ENCODE measurements at places on chromosomes 5 and 9.

GRCh38 chr5:118883362-118883761 is 105.0 kb downstream of the DTWD2 start:
- no peak for DNase-seq

DNA sequence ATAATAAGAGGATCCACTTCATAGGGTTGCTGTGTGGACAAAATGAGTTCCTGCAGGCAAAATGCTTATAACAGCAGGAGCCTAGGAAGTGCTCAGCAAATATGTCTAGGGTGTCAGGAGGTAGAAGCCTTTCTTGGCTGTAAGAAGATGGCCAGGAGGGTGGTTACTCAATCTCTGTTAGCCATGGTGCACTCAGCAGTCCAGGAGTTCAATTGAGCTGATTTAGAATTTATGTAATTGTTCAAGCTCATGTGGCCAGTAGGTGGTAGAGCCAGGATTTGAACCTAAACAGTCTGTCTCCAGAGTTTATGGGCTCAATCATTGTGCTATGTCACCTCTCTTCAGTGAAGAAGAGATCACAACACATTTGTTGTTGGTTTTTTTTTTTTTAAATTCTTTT is 381.2 kb downstream of the KIF4B start:
- no peak for DNase-seq

GRCh38 chr5:168121138-168121494 is 170.3 kb upstream of the WWC1 start:
- no peak for DNase-seq

DNA sequence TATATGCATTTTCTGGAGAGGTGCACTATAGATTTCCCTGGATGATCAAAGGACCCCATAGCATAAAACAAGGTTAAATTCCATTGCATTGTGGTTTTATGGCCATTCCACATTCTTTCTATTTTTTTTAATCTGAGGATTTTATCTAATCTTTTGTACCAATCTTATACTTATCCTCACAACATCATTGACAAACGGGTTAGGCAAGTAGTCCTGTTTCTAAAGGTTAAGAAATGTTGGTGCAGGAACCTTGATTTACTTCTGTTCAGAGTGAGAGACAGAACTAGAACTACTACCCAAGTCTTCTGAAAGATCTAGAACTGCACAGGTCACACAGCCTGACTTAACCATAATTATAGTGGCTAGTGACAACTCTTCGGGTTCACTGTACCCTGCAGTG is 5.7 kb upstream of the DAB2 start:
- DNase-seq: no peak

GRCh38 chr5:20605732-20606525 is 617.9 kb upstream of the CDH18 start:
- no peak for DNase-seq

- peak; percentile 78 for DNase-seq
These were observed 58.5 kb downstream of the ZNF462 start for GRCh38 chr9:106921341-106921899.

DNA sequence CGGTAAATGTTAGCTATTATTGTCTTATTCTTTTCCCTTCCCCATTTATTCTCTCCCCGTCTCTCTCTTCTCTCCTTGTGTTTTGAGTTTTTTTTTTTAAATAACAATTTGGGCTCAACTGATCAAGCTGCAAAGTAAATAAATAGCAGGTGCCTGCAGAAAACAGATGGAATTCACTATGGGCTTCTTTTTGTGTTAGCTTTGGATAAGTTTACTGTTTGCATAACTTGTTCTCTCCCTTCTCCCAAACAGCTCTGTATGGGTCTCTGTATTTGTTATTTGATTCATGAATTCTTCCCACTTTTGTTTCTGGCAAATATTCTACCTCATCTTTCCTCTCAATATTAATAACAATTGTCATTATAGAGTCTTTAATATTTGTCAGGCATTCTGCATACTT is 111.8 kb upstream of the ASTN2 start:
- DNase-seq: no peak

DNA sequence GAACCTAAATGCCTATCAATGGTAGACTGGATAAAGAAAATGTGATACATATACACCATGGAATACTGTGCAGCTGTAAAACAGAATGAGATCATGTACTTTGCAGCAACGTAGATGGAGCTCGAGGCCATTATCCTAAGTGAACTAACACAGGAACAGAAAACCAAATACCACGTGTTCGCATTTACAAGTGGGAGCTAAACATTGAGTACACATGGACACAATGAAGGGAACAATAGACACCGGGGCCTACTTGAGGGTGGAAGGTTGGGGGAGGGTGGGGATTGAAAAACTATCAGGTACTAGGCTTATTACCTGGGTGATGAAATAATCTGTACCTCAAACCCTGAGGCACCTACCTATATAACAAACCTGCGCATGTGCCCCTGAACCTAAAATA is 22.4 kb upstream of the DEPDC1B start:
- no peak for DNase-seq

DNA sequence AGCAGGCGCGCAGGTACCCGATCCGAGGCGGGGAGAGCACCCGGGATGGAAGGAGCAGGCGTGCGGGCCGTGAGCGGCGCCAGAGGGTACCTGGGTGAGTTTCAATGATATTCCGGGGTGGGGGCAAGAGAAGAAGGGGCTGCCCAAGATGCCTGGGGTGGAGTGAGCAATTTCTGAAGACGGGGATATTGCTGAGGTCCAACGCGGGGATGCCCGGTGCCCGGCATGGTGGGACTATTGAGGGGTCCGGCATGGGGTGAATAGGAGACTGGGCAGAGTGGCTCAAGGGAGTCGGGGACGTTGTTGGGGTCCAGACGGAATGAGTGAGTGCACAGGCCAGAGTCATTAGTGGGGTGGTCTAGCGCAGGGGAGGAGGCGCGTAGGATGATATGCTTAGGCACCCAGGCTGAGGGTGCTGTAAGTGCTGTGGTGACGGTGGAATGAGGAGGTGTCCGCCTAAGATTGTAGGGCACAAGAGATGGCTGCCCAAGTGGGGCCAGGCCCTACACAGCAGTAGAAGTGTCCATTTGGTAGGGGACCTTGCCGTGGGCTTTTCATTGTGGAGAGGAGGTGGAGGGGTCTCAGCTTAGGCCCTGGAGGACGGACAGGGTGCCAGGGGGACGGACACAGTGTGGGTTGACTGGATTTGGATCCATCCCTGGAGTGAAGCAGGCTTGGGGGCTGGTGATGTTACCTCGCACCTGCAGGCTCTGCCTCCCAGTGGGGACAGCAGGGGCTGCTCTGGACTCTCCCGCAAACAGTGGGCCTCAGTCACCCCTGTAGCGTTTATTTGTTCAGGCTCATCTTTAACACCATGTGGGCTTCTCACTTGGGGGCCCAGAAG is 719 bp downstream of the MIGA2 start:
- no peak for DNase-seq

- no peak for DNase-seq
These were observed 1236.6 kb downstream of the MAT2B start for GRCh38 chr5:164742025-164742424.

GRCh38 chr5:174545926-174546325 is 178.5 kb upstream of the MSX2 start:
- DNase-seq: no peak

- DNase-seq: no peak
These were observed 9.4 kb upstream of the GM2A start for GRCh38 chr5:151243564-151243963.

DNA sequence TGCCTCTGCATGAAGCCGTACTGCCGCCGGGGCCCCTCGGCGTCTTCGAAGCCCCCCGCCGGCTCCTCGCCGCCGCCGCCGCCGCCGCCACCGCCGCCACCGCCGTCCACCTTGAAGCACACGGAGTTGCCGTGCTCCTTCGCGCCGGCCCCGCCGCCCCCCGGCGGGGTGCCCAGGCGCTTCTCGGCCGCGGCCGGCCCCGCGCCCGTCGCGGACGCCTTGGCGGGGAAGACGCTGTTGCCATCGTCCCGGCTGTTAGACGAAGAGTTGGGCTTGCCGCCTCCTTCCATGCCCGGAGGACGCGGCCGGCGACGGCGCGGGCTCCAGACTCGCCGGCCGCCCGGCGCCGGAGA is 400 bp downstream of the HCN1 start:
- DNase-seq: no peak

DNA sequence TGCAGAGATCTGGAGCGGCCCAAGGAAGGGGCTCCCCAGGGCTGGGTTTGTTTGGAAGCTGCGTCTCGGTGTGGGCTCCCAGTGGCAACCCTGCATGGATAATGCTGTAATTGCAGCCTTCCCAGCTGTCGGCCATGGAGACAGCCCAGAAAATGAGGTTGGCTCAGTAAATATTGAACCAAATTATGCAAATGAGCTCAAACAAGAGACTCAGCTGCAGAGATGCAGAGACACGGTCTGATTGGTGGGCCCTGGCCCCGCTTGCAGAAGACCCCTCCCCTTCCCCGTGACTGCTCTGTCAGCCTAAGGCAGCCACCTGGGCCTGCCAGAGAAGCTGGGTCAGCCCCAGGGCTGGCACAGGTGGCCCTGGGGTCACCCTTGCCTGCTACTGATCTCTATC is 75.9 kb downstream of the RAD23B start:
- DNase-seq: peak; percentile 43

GRCh38 chr9:85021686-85022085 is 352.2 kb downstream of the NTRK2 start:
- no peak for DNase-seq

DNA sequence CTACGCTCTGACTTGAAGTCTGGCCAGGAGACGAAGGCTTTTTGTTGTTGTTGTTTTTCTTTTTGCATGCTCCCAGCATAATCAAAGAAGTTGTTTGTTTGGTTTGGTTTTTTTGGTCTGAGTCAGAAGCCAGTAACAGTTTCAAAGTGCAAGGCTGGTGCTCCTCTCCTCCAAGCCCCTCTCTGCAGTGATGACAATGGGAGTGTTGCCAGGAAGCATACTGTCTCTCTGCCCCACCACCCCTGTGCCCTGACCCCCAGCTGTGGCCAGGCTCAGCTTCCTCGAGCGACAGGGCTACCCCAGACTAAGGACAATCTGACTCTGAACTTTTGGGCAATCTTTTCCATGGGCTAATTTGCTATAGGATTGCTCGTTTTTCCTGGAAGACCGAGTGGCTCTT is 173.8 kb upstream of the PITX1 start:
- peak; percentile 16 for DNase-seq

GRCh38 chr5:40141896-40142295 is 537.8 kb upstream of the PTGER4 start:
- DNase-seq: no peak

GRCh38 chr5:110846398-110847001 is 107.7 kb downstream of the SLC25A46 start:
- no peak for DNase-seq

GRCh38 chr5:1497242-1497777 is 26.4 kb downstream of the LPCAT1 start:
- no peak for DNase-seq

DNA sequence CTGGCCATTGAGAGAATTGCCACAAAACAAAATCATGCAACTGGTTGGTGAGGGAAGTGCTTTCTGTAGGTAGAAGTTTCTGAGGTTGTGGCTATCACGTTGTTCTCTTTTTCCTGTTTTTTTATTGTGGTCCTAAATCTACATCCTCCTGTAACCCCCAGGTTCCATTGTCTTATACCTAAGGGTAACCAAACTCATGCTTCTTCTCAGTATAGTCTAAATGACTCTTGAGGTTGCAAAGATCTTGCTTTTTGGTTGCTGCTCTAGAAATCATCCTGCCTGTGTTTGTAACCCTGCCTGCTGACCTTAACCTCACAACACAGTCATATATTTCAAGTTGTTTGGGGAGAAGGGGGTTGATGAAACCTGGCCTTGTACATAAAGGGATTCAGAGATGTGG is 273.1 kb downstream of the CD180 start:
- no peak for DNase-seq

DNA sequence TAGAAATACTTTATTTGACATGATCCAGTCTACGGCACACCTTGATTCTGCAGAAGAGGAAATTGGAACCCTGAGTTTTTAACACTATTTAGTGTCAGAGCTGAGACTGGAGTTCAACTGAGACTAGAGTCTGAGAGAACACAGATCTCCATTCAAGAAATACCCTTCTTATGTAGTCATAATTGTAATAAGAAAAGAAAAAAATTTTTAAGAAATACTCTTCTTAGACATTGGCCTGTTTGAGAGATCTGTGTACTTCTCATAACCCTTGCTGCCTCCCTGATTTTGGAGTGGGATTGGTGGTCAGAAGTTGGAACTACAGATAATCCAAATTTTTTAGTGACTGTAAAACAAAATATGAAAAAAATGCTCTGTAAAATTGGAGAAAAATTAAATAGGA is 253.4 kb downstream of the ARRDC3 start:
- no peak for DNase-seq

DNA sequence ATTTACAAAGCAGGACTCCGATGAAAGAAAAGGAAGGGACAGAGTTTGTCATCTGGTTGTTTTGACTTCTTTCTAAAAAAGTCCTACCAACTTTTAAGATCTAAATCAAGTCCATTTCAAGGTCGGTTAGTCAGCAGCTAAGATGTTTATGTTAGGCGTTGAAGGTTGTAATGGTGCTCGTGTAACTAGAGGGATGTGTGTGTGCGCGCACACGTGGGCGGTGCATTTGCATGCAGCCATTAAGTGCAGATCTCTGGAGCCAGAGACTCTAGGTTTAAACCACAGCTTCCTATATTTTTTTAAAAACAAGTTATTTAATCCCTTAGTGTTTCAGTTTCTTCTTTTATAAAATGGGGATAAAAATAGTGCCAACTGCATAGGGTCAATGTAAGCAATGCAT is 77.0 kb upstream of the SMIM32 start:
- DNase-seq: no peak

DNA sequence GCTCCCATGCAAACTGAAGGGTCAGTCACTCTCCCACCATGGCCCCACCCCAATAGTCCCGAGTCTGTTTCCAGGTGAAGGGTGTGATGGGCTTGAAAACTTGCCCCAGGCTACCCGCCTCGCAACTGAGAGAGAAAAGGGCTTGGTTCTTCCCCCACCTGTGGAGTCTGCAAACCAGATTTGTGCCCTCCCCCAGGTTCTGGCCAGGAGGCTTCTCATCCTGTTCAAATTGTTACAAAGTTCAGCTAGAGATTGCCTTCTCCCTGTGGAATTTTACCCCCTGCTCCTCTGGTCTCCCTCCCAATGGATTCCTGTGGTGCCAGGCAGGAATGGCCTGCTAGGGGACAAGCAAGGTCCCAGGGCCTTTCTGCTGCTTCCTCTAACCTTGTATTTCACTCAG is 93.1 kb upstream of the ACO1 start:
- DNase-seq: no peak

Data from adrenal gland (tissue), 19 donors.